ENCODE measurements at places on chromosomes 6 and 20. TPM values are rescaled to one million over a fixed set of nuclear protein-coding genes. Genes with fewer than 3 reads are reported as not detected.

DNA sequence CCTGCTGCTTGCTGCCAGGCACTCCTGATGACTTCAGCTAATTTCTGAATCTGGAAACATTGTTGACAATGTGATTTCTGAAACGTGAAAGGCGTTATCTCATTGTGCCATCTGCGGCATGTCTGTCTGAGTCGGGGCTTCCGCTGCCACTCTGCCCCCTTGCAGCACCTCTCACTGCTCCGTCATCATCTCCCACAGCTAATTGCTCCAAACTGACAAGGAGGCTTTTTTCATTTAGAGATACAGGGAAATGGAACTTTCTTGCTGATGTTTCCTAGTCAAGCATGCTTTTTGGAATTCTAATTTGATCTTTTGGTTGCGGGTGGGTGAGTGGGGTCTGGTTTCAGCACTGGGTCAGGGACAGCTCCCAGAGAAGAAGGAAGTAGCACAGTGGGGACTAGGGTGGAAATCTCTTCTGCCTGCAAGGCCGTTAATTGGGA lies 233.5 kb downstream of the DHX35 start:
- no peak for DNase-seq

DNA sequence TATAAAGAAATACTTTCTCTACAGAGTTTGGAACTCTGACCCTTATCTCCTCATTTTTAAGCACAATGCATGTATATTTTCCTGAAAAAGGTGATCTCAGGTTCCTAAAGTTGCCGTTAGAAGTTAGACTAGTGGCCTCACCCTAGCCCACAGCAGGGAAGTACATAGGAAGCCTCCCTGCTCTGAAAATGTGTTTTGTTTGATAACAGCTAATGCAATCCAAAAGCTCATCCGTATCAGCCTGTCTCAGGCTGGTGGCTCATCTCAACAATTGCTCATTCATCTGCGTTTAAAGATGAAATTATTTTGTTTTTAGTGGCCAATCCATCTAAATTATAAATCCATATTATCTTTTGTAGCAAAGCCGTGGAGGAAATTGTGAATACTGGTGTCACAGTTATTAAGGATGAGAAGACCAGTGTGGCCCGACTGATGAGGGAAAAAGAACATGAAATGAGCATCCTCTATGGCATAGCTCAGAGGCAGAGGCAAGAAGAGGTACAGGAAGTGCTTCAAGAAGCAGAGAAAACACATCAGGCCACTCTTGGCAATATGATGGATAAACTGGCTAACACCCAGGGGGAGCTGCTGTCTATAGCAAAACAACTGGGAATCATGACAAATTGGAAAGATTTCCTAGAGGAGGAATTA lies 20.1 kb downstream of the C6orf163 start:
- DNase-seq: no peak

GRCh38 chr6:128117916-128118315 lies 217.1 kb upstream of the THEMIS start:
- no peak for DNase-seq

The CFB gene
- 24.3 TPM for total RNA-seq

The EEF1A2 gene
- 4.5 TPM for total RNA-seq

The QRSL1 gene
- 14.8 TPM for total RNA-seq

The PAK5 gene
- total RNA-seq: not detected
